ENCODE measurements at places on chromosomes 7 and 10. TPM values are rescaled to one million over a fixed set of nuclear protein-coding genes. Genes with fewer than 3 reads are reported as not detected.

GRCh38 chr7:143882604-143883078 lies 19.3 kb downstream of the TCAF1 start:
- no peak for DNase-seq

- DNase-seq: no peak
Measured at GRCh38 chr7:6409091-6409490, 38.7 kb downstream of the DAGLB start.

- no peak for DNase-seq
Measured at GRCh38 chr7:143462045-143462444, 15.6 kb upstream of the TAS2R41 start.

Gene KCNH2
- 21.0 TPM for polyA plus RNA-seq

DNA sequence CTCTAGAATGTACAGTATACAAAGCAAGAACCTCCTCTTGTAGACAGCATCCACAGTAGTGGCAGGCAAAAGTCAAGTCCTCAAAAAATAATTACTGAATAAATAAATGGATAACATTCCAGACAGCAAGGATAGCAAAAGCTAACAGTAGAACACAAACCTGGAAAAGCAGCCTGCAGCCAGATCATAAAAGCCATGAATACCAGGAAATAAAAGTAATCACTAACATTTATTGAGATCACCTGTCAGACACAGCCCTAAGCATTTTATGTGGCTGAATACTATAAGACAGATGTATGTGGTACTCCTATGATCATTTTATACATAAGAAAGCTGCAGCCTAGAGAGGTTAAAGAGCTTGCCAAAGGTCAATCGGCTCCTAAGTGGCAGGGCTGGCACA lies 34.0 kb downstream of the CUL2 start:
- DNase-seq: no peak

GRCh38 chr10:19048891-19049290 lies 290 bp downstream of the MALRD1 start:
- DNase-seq: peak; percentile 11

Gene TAC1
- polyA plus RNA-seq: 1.1 TPM

DNA sequence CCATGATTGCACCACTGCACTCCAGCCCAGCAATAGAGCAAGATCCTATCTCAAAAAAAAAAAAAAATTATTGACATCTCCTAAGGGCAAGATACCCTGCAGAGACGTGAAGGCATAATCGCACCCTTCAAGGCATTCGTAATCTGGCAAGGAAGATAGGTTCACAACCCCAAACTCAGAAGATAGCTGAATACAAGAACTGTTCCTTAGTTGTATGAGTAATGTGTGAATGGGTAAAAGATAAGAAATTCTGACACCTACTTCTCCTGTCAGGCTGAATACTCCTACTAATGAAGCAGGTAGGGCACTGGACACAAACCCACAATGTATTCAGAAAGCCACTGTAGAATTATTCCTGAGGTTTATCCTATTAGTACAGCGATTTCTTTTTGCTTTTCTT lies 882.4 kb upstream of the AUTS2 start:
- DNase-seq: no peak

Gene ZNF680
- 15.8 TPM for polyA plus RNA-seq

DNA sequence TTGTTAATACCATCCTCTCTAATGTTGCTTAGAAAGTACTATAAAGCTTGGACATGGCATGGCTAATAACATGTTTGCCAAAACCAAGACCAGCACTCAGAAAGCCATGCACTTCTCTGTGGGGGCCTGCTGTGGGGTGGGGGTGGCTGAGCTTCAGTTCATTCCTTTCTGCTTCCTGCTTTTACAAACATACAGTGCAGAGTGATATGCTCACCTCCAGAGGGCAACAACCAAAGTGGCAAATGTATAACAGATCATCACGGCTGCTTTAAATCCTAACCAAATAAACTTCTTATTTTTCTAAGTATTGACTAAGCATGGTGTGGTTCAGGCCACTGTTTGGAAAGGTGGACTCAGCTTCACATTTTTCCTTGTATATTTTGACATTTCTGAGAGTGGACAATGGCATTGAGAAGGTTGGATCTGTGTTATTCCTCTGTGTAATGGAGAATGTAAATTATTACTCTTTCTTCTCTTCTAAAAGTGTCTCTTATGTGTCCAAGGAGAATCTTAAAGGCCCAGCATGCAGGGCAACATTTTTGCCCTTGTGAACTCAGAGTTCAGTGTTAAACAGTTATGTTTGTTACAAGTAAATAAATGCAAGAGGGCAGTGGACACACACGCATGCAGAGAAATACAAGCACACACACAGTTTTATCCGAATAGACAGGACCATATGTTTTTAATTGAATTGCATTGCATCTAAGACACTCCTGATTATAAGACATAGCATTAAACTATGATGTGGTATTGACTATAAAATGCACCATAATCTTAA lies 186.1 kb downstream of the HERPUD2 start:
- DNase-seq: no peak

DNA sequence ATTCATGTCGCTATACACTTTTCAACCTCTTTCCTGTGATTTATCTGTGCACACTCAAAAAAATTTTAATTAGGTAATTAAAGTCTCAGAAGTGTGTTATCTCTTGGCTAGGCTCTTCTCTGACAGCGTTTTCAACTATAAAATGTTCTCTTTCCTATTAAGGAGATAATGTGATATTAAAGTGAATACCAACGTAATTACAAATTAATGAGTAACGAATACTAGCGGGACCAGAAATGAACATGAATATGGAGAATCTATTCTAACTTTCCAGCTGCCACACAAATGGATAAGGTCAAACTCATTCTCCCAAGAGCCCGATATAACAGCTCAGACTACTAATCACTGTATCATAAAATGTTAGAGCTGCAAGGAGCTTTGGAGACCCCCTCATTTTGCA lies 12.0 kb downstream of the COL1A2 start:
- no peak for DNase-seq

DNA sequence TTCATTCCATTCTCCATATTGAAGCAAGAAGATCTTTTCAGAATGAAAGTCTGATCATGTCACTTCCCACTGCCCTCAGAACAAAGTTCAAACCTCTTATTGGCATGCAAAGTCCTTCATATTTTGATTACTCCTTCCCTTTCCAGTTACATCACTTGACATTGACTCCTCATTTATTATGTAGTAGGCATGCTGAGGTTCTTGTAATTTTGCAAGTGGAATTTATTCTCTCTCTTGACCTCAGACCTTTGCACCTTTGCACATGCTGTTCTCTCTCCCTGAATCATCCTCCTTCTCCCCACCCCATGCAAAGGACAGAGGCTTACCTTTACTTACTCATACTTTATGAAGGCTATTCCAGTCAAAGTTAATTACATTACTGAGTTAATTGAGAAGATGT lies 13.0 kb downstream of the ITPRID1 start:
- no peak for DNase-seq

GRCh38 chr10:130455111-130455695 lies 319.0 kb downstream of the GLRX3 start:
- DNase-seq: no peak

GRCh38 chr10:121664671-121665070 lies 66.4 kb upstream of the FGFR2 start:
- no peak for DNase-seq

GRCh38 chr10:99975942-99976809 lies 33.6 kb downstream of the DNMBP start:
- DNase-seq: no peak

GRCh38 chr7:135235841-135236240 lies 2.2 kb downstream of the STRA8 start:
- DNase-seq: no peak

GRCh38 chr10:6052247-6053221 lies 9.6 kb downstream of the IL2RA start:
- no peak for DNase-seq

- no peak for DNase-seq
Measured at GRCh38 chr10:96577069-96577468, 9.7 kb downstream of the TM9SF3 start.

GRCh38 chr10:112210666-112211065 lies 27.1 kb upstream of the GPAM start:
- no peak for DNase-seq

DNA sequence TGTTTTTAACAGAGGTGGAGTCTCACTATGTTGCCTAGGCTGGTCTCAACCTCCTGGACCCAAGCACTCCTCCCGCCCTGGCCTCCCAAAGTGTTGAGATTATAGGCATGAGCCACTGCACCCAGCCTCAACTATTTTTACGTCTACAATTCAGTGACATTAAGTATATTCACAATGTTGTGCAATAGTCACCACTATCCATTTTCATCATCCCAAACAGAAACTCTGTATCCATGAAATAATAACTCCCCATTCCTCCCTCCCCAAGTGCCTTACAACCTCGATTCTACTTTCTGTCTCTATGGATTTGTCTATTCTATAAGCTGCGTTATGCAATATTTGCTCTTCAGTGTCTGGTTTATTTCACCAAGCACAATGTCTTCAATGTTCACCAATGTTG lies 20.3 kb upstream of the ZNRF2 start:
- no peak for DNase-seq

DNA sequence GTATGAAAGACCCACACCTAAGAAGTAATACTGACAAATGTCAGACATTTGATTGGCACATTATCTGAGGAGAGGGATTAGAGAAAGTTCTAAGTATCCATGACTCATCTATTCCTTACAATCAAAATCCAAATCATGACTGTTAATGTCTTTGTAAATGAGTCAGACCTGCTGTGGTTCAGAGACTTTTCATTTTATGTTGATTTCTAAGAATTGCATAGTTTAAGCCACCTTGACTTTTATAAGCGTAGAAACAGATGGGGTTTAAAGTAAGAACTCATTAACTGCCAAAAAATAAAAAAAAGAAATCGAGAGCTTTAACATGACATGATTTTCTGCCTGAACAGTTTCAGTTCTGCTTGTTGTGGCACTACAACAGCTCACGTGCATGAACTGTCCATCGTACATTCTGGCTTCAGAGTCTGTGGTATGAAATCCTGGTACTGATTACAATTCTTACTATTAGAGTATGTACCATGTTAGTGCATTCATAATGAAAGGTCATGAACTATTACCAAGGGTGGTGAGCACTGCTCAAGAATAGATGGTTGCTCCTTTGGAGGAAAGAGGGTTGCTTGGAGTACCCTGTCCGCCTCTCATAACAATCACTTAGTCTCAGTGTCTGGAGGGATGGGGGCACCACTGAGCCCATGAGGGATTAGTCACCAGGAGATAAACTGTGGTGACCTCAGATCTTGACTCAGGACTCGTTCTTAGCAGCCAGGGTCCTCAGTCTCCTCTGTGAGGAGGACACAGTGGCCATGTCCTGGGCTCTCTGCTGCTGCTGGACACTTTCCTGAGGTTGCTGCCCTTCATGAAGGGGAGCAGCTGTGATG lies 42.2 kb downstream of the ACSM6 start:
- DNase-seq: no peak

GRCh38 chr7:35721288-35721687 lies 26.4 kb upstream of the HERPUD2 start:
- DNase-seq: no peak

GRCh38 chr10:60282771-60283353 lies 106.8 kb downstream of the ANK3 start:
- no peak for DNase-seq

- DNase-seq: no peak
Measured at GRCh38 chr7:149293946-149294633, 32.1 kb downstream of the ZNF783 start.

Gene PIP
- not detected for polyA plus RNA-seq

DNA sequence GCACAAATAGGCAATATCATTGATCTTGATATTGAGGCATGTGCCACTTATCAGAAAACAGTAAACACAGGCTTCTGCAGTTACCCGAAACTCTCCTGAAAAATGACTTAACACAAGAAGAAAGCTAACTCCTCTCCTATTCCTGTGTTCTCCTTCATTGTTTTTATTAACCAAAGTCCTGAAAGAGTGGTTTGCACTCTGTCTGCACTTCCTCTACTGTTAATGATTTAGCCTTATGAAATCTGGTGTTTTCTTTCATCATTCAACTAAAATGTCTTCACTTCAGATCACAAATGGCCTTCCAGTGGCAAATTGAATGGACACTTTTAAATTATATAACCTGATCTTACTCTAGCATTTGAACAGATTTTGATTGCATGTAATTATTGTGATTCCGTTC lies 630.6 kb upstream of the PHF14 start:
- no peak for DNase-seq

GRCh38 chr7:24706211-24707170 lies 50.8 kb downstream of the GSDME start:
- DNase-seq: no peak

DNA sequence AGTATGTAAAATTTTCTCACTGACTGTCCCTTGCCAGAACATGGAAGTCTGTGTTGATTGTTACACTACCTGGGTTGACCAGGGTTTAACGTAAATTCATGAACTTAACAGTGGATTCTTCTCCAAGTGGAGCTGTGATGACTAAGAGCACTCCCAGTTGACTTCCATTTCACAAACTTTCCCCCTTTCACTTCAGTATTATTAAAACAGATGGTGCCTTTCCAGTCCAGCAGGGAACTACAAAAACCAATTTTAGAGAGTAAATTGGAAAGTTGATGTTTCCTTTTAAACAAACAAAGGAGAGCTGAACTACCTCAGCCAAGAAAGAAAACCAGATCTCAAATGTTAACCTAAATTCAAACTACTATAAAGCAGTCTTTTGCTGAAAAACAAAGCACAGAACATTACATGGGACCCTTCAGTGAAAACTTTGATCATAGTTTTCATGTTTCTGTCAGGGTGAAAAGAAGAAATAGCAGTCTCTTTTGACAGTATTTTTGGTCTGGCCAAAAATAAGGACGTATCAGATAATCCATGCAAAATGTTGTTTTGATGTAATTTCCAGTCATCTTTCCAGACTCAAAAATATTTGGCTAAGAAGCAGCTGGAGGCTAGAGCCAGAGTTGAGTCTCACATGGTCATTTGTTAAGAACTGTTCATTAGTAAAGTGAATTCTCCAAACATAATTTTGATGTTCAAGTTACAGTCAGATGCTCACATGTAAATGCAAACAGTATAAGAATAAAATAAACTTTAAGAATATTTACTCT lies 479.9 kb upstream of the AKR1E2 start:
- no peak for DNase-seq

Gene TEX47
- polyA plus RNA-seq: not detected

Gene ZNF735
- polyA plus RNA-seq: not detected
